ENCODE measurements at places on chromosomes 7 and 10.

GRCh38 chr7:43851805-43852204 lies 17.5 kb downstream of the MRPS24 start:
- DNase-seq = no peak

- no peak for DNase-seq
Observed at GRCh38 chr7:84092207-84092606, 102.4 kb downstream of the SEMA3A start.

- DNase-seq = no peak
Observed at GRCh38 chr10:53754596-53755250, 982.1 kb upstream of the MBL2 start.

GRCh38 chr10:48442090-48442808 lies 135.8 kb downstream of the MAPK8 start:
- no peak for DNase-seq

DNA sequence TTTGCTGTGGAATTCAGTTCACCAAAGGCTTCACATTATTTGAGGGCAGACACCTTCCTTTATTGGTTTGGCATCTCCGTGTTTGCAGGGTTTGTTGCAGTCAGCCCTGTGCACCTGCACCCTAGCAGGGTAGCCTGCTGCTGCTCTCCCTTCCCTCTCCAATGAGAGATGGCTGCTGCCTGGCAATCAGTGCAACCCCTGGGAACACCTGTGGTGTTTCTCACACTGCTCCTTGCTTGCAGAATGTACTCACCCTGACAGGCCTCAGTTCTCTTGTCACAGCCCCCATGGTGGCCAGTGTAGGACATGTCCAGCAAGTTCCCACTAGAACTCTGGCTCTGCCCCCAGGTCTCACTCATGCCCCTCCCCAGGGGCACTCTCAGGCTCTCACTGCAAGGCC lies 12.1 kb upstream of the PPIA start:
- no peak for DNase-seq

DNA sequence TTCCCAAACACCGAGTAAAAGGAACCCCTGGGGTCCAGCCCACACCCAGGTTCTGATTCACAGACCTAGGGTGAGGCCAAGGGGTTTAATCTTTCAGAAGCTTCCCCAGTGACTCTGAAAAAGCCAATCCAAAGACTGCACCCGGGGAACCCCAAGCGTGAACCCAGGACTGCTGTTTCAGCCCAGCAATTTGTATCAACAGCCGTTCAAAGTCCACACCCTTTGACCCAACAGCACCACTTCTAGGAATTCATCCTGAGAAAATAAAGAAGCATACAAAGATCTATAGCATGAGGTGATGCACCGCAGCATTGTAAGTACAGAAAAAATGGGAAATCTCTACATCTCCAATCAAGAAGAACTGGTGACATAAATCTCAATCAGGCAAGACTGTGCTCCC lies 24.4 kb downstream of the DLG5 start:
- no peak for DNase-seq

DNA sequence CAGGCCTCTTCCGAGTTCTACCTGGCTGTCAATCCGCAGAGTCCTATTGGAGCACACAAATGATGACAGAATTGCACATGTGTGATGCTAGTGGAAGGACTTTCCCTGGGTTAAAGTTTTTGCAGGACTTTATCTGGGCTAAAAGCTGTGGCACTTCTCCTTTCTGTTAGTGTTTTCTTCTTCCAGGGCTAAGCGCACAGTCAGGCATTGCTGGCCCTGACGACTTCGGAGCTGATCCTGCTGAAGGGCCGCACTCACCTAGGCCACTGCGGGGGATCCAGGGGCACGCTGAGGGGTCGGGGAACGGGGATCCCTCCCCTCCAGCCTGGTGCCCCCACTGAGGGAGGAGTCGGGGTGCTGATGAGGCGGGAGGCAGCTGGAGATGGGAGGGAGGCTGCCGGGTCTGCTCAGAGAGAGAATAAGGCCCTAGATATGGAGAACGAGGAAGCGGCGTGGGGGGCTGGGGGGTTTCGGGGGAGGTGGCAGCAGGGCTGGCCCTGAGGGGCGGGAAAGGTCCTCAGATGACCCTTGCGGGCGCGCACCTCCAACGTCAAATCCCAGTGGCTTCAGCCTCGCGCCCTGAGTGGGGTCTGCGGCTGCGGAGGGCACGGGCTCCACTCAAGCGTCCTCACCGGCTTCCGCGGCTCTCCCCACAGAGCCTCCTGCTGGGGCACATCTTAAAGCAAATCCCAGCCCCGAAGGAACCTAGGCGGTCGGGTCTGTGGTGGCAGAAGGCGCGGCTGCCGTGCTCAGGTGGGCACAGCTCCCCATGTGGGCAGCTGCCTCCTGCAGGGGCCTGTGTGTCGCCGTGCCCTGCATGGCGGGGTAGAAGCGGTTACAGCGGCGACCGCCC lies 30.9 kb downstream of the AGR3 start:
- no peak for DNase-seq

DNA sequence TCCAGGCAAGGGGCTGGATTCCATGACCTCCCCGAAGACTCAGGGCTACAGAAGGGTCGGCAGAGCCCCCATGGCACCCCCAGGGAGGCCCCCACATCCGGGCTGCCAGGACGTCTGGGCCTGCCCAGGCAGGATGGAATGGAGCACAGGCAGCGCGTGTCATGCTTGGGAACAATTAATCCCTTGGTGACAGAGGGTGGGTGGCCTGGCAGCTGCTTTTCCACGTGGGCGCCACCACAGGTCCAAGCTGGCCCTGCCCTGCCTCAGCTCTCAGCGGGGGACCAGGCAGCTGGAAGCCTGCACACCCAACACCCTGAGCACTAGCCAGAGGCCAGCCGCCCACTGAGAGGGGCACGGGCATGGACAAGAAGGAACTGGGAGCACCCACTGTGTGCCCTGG lies 11.4 kb downstream of the ELN start:
- DNase-seq = no peak

DNA sequence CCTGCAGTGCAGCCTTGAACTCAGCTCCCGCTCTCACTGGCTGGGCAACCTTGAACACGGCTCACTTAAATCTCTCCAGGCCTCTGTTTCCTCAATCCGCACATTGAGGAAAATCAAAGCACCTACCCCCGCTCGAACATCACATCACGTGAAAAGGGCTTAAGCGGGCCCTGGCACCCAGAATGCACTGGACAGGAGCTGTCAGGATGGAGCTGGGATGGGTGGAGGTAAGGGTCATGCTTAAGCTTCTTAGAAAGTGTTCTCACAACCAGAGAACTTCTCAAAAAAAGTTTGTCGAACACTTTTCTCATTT lies 55.7 kb upstream of the MGMT start:
- DNase-seq = no peak

GRCh38 chr10:16698461-16698860 lies 118.8 kb downstream of the RSU1 start:
- DNase-seq = no peak

- no peak for DNase-seq
Observed at GRCh38 chr7:20454202-20454601, 123.5 kb downstream of the ITGB8 start.

GRCh38 chr10:97858001-97858439 lies 8.4 kb downstream of the GOLGA7B start:
- no peak for DNase-seq
